ENCODE measurements at places on chromosomes 1 and 21.
A peak's percentile ranks its signal among the peaks of the same experiment; 100 is the strongest.

- no peak for DNase-seq
Measured at GRCh38 chr1:10522322-10522860, 47.6 kb downstream of the PEX14 start.

DNA sequence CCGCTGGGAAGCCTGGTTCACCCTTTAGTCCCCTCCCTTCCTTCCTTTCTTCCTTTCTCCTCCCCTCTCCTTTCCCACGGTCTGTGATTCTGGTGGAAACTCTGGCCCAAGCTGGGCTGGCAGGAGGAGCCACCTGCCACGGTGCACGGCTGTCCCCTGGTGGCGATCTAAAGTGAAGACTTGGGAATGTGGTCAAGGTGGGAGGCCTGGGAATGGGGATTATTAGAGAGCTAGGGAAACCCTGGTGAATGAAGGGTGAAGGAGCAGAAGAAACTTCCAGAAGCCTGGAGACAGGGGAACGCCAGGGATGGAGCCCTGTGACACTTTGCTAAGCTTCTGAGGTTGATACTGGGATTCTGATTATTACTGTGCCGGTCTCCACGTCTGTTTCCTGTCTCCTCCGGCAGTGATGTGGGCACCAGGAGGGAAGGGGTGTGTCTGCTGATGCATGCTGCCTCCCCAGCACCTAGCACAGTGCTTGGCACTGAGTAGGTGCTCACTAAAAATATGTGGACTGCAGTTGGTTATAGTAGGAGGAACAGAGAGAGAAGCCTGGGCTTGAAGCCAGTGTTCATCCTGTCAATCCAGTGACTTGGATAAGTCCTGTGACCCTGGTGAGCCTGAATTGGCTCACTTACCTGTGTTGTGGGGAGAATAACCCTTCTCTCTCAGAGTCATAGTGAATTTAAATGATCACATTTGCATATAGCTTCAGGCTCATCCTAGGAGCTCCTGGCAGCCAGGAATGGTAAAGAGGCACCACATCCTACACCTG lies 71.2 kb upstream of the NBPF3 start:
- peak; percentile 85 for DNase-seq

GRCh38 chr1:78577257-78578100 lies 42.8 kb upstream of the IFI44L start:
- DNase-seq = no peak

- DNase-seq = no peak
Measured at GRCh38 chr1:19203440-19203839, 6.6 kb downstream of the UBR4 start.

GRCh38 chr1:22245726-22246125 lies 102.8 kb upstream of the WNT4 start:
- DNase-seq = no peak

- no peak for DNase-seq
Measured at GRCh38 chr21:28729887-28730286, 262.8 kb downstream of the LTN1 start.

GRCh38 chr1:238639861-238640260 lies 746.5 kb upstream of the CHRM3 start:
- no peak for DNase-seq

DNA sequence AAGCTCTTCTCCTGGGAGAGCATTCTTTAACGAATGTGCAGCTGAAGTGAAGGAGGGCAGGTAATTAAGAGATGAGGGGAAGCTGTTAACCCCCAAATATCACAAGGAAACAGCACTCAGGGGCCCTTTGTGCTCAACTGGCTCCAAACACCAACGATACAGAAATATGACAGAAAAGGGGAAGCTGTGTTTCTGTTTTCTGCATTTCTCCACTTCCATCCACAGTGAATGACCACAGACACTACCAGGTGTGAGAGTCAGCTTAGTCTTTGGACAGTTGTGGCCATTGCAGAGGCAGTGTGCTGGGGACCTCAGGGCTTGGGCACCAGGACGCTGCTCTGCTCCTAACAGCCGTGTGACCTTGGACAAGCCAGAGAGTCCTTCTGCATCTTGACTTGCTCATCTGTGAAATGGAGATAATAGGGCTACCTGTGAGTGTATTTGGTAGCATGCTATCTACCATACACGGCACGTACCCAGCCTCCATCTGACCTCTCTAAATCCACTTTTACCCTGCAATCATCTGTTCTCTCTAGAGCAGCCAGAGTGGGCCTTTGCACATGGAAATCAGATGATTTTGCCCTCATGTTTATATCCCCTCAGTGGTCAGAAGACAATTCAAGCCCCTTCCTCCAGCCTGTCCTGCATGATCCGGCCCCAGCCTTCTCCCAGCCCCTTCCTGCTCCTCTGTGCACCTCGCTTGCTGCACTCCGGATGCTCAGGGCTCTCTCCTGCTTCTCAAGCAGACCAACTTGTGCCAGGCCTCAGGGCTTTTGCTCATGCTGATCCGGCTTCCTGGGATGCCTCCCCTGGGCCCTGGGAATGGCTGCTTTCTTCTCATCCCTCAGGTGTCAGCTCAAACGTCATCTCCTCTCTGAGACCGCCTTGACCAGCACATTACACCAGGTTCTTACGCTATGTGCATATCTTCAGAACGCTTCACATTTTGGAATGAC lies 4.7 kb upstream of the TINAGL1 start:
- DNase-seq = no peak

DNA sequence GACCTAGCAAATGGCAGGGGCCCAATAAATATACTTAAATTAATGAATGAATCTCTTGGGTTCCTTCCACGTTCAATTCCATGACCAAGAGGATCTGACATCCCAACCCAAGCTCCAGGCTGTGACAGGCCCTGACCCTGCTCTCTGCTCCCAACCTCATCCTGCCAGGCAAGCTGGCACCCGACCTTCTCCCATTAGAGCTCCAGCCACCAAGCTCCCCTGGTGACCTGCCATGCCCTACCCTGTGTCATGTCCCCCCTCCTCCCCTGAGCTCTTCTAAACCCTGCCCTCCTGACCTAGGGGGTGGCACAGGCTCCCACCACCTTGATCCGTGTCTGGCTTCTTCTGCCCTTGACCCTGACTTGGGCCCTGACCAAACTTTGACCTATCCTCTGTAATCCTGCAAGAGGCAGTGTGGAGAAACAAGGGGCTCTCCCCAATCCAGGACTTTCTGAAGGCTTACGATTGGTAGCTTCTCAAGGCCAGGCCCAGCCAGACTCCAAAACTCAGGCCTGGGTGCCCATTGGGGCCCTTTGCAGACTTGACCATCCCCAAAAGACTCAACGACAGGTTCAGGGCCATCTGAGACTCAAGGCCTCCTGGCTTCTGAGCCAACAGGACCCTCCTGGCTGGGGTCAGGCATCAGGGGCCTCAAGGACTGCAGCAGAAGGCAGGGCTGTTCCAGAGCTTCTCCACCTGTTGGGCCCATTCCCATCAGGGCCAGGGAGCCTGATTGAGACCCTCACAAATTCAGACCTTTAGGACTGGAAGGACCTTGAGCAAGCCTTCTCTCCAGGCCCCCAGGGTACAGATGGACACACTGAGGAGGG lies 249.0 kb downstream of the PTPRU start:
- no peak for DNase-seq

GRCh38 chr1:12630946-12631530 lies 12.8 kb upstream of the AADACL4 start:
- no peak for DNase-seq

- no peak for DNase-seq
Measured at GRCh38 chr1:202230061-202230938, 36.7 kb downstream of the LGR6 start.

- DNase-seq = no peak
Measured at GRCh38 chr1:50631161-50631560, 207.9 kb upstream of the DMRTA2 start.

GRCh38 chr21:45299864-45300785 lies 12.4 kb upstream of the POFUT2 start:
- DNase-seq = peak; percentile 27

DNA sequence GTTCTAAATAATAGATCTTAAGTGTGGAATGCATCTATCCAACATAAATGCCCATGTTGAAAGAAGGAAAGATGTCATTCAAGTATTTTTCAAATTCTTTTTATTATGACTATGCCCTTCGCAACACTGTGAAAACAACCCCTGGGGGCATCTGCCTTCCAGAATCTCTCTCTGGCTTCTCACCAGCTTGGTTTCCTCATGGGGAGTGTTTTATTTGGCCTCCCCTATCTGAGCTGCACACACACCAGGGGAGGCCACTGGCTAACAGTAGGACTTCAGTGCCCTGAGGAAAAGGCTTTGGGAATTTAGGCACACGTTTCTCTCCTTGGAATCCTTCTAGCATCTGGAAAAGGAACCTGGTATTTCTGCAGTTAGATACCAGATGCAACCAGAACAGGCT lies 130.6 kb downstream of the EDEM3 start:
- no peak for DNase-seq

- no peak for DNase-seq
Measured at GRCh38 chr1:169892927-169893644, 610 bp downstream of the SCYL3 start.

GRCh38 chr1:185775501-185775900 lies 41.3 kb downstream of the HMCN1 start:
- no peak for DNase-seq

DNA sequence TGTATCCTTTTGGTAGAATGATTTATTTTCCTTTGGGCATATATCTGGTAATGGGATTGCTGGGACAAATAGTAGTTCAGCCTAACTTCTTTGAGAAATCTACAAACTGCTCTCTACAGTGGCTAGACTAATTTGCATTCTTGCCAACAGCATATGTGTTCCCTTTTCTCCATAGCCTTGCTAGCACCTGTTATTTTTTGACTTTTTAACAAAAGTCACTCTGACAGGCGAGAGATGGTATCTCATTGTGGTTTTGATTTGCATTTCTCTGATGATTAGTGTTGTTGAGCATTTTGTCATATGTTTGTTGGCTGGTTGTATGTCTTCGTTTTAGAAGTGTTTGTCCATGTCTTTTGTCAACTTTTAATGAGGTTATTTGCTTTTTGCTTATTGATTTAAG lies 99.8 kb downstream of the UCK2 start:
- DNase-seq = no peak

- DNase-seq = no peak
Measured at GRCh38 chr1:119795261-119796200, 15.7 kb downstream of the REG4 start.

GRCh38 chr1:232213928-232214327 lies 416.0 kb downstream of the SIPA1L2 start:
- DNase-seq = no peak

GRCh38 chr1:30962609-30963508 lies 54.3 kb upstream of the SDC3 start:
- DNase-seq = no peak

DNA sequence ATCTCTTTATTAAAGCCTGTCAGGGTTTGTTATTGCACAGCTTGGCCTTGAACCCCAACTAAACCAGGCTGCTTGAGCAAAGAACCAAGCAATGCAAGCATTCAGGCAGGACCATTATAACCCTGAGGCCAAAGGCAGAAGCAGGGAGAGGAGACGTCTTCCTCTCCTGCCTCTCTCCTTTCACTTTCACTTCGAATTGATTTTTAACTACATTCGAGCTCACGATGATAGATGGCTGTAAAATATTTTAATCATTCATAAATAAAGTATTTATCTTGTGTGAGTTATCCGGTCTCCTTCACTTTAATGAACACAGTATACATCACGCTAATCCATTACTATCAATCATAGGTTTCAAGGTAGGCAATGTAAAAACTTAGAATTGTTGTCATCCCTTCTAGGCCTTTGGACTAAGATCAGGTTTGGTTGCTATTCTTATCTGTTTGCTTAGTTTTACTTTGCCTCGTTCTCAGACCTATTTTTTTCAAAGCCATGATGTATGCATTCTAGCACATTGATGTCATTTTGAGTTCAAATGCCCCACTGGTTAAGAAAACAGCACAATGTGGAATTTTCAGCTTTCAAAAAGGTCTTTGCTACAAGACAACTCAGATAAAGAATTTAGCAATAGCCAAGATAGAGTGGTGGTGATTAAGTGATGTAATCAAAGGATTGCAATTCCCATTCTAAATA lies 480.2 kb upstream of the RUNX1 start:
- DNase-seq = no peak

GRCh38 chr1:225700164-225700821 lies 47.4 kb upstream of the ENAH start:
- DNase-seq = peak; percentile 51

DNA sequence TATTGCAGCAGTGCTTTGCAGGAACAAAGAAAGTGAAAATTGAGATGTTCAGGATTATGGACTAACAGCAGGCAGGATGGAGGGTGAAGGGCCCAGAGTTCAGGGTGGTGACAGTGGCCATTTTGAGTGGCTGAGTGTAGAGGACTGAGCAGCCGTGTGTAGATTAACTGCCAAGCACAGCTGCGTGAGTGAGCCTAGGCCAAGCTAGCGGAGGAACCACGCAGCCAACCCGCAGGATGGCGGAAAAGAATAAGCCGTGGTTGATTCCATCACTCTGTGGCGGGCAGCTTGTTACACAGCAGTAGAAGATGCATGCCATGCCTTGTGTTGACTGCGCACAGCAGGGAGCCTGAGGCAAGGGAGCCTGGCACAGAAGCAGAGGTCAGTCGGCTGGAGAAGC lies 102.5 kb upstream of the KIF26B start:
- DNase-seq = no peak

DNA sequence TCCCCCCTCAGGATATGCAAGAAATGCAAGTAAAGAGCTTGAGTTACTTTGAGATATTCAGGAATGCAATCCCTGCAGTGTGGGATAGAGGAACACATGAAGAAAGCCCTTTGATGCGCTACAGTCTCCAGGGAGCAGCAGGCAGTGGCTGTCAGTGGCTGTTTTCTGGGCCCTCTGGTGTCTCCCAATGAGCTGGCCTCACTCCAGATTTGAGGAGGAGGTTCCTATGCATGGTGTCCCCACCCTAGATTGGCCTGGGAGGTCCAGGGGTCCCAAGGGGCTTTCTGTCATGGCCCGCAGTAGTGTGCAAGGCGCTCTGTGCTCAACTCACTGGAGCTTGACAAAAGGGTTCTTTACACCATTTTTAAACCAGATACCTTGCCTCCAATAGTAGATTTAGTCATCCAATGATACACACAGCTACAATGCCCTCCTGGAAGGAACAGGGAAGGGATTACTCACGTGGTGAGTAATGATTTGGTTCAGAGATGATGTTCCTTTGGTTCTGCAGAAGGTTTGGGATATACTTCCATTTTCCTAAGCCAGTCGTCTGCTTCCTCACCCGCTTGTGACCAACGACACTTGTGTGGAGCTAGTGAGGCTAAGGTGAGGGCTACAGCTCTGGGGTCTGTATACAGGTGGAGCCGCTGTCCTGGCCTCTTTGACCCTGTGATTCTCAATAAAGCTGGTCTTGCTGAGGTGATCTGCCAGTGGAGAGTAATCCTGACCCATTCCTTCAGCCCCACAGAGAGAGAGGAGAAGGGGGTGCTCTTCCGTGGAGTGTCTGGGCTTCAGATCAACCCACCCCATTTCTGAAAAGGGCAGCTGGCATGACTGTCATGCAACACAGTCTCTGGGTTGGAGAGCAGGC lies 6.6 kb downstream of the BATF3 start:
- no peak for DNase-seq
